ENCODE measurements at places on chromosomes 16 and 17.
A peak's percentile ranks its signal among the peaks of the same experiment; 100 is the strongest.

DNA sequence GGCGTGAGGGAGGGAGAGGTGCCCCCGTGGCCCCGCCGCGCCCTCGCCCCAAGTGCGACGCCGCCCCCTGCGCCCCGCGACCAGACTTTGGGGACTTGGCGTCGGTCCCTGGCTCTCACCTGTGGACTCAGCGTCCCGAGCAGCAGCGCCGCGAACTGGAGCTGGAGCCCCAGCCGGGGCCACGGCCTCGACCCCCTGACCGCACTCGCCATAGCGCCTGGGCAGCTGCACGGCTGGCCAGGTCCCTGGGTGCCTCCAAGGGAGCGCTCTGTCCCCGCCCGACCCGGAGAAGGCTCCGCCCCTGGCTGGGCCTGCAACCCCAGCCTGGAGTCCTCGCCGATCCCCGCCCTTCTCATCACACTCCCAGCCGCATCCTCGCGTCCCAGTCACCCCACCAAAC lies at the start of gene ERN2:
Gene ERN2, minus strand, starts transcription at position 247 of the 400 bp plus-strand sequence. Its CDS starts 35 bp downstream, at position 212.
- no peak for DNase-seq

DNA sequence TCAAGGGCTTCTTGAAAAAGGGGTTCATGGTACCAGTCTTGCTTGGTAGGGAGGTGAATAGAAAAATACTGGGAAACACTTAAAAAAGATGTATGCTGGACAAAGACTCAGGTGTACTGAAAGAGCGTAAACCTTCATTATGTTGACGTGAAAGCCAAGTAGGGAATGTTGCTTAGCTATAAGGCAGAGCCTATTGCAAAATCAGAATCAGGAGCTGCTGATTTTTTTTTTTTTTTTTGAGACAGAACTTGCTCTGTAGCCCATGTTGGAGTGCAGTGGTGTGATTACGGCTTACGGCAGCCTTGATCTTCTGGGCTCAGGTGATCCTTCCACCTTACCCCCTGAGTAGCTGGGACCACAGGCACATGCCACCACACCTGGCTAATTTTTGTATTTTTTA lies 3.9 kb downstream of the TMEM94 start:
- no peak for DNase-seq

DNA sequence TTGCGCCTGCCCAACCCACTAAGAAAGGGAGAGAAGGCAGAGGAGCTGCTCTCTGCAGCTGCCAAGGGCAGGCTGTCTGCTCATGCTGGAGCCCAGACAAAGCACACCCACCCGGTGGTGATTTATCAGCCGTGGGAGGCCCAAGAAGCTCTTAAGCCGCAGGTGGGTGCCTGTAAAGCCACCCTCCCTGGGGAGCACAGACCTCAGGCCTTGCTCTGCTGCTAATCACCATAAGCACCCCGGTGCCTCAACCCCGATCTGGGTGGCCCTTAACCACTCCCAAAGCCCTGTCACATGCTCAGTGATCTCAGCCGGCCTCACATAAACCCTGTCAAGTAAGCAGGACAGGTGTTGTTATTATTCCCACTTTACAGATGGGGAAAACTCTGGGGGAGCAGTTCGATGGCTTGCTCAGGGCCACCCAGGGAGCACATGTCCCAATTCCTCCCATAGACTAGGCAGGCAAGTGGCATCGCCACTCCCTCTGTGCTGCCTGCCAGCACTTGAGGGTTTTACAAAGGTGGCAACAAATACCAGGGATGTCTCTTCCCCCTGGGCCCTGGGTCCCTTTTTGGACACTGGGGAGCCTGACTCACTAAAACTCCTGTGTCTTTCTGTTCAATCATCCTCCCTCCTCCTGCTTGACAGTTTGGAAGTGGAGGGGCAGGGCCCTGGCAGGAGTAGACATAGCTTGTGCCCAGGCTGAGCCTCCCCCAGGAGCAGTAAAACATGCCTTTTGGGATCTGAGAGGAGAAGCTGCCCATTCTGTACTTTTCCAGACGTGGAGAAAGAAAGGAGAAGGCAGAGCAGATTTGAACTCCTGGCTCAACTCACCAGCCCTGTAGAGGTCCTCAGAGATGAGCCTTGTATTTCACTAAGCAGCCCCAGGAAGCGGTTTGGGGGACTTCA lies 299.3 kb downstream of the SOX9 start:
- DNase-seq: peak; percentile 80

GRCh38 chr17:44499722-44500121 lies 3.5 kb downstream of the GPATCH8 start:
- DNase-seq: no peak

DNA sequence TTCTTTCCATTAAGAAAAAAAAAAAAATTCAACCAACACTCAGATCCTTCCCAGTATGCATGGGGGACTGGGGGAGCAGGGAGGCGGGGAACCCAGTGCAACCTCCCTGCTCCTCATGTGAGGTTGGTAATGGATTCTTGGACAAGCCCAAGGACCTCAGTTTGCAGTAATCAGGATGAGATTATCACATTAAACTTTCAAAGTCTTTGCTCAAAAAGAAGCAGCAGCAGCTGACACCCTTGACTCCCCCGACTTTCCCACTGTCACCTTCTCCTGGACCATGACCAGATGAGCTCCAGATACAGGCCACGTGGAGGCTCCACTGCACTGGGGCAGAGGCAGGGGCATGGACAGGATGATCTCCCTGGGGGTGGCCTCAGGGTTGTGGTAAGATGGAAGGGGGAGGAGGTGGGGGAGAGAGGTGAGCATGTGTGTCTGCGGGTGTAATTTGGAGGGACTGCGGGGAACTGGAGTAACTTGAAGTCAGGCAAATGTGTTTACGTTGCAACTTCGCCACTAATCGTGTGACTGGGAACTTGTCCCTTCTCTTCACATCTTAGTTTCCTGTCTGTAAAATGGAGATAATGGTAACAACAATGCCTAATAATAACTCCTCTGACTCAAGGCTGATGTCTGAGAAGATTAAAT lies 19.8 kb downstream of the ZNF385C start:
- DNase-seq: no peak

GRCh38 chr17:11742886-11743285 lies 144.6 kb downstream of the DNAH9 start:
- no peak for DNase-seq

GRCh38 chr17:11503308-11504035 lies 94.8 kb upstream of the DNAH9 start:
- no peak for DNase-seq

GRCh38 chr16:73089420-73089819 lies 41.5 kb upstream of the ZFHX3 start:
- no peak for DNase-seq

- no peak for DNase-seq
These were observed 17.0 kb downstream of the ALOX15B start for GRCh38 chr17:8055851-8056231.

DNA sequence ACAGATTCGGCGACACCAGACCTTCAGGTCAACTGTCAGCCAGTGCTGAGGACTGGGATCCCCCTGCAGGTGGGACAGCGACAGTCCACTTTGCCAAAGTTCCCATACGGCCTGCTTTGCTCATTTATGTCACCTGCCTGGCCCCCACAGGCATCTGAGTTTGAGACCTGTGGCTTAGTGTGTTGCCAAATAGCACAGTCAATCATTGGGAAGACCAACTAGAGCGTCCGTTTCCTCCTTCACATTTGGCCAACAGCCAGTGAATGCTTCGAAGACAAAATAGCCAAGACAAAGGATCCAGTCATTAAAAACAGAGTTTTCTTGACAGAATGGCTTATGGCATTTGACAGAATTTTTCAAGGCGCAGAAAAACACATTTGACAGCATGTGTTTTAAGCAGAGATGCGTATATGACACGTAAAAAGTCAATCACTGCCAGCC lies 113.8 kb downstream of the ABCC12 start:
- no peak for DNase-seq

DNA sequence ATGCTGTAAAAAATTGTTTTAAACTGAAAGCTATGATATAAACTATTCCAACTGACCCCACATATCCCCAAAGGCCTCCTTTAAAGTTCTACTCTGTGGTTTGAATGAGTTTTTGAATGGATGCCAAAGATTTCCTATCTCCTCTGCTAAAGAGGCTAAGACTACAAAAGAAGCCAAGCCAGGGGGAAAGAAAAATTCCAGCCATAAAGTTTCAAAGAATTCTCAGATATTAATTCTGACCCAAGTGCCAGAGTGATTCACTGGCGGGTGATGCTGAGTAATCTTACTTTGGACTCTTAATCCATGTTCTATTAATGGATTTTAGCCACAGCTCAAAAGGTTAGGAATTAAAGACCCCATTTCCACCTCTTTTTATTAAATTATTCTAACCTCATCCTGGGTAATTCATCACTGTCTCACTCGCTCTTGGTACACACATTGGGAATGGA lies 60.7 kb downstream of the HS3ST3A1 start:
- DNase-seq: no peak

DNA sequence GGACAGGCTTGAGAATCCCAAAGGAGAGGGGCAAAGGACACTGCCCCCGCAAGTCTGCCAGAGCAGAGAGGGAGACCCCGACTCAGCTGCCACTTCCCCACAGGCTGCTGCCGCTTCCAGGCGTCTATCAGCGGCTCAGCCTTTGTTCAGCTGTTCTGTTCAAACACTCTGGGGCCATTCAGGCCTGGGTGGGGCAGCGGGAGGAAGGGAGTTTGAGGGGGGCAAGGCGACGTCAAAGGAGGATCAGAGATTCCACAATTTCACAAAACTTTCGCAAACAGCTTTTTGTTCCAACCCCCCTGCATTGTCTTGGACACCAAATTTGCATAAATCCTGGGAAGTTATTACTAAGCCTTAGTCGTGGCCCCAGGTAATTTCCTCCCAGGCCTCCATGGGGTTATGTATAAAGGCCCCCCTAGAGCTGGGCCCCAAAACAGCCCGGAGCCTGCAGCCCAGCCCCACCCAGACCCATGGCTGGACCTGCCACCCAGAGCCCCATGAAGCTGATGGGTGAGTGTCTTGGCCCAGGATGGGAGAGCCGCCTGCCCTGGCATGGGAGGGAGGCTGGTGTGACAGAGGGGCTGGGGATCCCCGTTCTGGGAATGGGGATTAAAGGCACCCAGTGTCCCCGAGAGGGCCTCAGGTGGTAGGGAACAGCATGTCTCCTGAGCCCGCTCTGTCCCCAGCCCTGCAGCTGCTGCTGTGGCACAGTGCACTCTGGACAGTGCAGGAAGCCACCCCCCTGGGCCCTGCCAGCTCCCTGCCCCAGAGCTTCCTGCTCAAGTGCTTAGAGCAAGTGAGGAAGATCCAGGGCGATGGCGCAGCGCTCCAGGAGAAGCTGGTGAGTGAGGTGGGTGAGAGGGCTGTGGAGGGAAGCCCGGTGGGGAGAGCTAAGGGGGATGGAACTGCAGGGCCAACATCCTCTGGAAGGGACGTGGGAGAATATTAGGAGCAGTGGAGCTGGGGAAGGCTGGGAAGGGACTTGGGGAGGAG lies at the start of gene CSF3:
Gene CSF3, plus strand, starts transcription at position 436 of the 993 bp plus-strand sequence. Its CDS starts 35 bp downstream, at position 471.
- no peak for DNase-seq

GRCh38 chr16:57622361-57623250 lies 5.8 kb upstream of the ADGRG1 start:
- DNase-seq: no peak

GRCh38 chr16:68328860-68329390 lies 18.1 kb downstream of the PRMT7 start:
- no peak for DNase-seq

Measured in NCI-H2107 (cell line).